Thyroid gland (tissue), 4 donors: ENCODE measurements at places on chromosomes 16 and 17.

GRCh38 chr17:82599674-82600661, 48.3 kb downstream of the WDR45B start:
- no peak for DNase-seq

GRCh38 chr16:57589374-57589773, 39.1 kb upstream of the ADGRG1 start:
- no peak for DNase-seq

DNA sequence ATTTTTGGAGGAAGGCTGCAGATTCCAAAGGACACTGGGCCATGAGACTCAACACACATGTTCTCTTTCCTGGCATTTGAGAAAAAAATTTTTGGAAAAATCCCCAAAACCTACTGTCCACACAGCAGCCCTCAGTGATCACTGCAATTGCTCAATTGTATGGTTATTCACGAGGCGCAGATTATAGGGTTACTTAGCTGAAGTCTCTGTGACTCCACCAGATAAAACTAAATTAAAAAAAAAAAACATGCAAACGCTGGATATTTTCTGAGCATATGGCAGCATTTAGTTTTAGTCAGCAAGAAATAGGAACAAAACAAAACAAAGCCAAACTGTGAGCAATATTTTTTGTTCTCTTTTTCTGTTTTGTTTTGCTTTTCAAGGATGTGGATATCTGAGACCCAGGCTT, 83.8 kb upstream of the FAM20A start:
- no peak for DNase-seq

DNA sequence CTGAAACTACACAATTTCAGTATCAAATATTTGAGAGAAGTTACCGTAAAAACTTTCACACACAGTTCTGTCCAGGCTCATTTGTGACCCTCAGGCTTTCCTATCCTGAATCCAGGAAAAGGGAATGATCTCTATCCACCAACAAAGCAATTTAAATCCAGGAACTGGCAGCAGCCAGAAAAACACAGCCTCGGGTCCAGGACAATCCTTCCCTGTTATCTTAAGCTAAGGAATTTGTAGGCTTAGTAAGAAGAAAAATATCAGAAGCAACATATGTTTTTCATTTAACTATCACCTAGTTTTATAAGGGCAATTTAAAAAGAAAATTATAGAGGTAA, 47.1 kb downstream of the TEX2 start:
- DNase-seq, result no peak

GRCh38 chr17:50027881-50028735, 27.8 kb upstream of the ITGA3 start:
- peak; percentile 92 for DNase-seq

- DNase-seq, result no peak
Measured at GRCh38 chr17:51709694-51710633, 448.6 kb downstream of the CA10 start.

DNA sequence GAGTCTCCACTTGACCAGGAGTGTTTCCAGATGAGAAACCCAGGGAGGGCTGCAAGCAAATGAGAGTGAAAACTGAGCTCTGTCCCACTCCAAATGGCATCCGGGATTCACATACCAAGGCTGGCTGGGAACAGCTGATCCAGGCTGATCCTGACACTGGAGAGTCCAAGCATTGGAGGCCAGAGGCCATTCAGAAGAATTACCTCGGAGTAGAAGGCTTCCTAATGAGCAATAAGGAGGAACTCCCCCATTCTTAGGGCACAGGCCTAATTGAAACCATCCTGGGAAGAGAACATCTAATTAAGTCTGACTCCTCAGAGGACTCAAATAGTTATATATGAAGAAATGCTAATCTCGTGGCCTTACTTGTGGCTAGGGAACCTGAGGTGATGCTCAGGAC, 142.8 kb downstream of the PRKCA start:
- peak; percentile 8 for DNase-seq

DNA sequence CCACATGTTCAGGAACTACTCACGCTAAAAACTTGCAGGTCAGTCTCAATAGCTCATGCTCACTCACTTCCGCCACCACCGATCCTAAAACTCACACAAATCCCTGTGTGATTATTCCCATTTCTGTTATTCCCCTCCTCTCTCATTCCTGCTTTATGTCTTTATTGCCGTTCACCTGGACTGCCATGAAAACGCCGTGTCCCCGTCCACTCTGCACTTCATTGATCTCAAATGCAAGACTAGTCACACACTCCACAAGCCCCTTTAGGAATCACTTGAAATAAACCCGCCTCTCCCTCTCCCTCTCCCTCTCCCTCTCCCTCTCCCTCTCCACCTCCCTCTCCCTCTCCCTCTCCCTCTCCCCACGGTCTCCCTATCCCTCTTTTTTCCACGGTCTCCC, 78.0 kb downstream of the AXIN2 start:
- peak; percentile 46 for DNase-seq

DNA sequence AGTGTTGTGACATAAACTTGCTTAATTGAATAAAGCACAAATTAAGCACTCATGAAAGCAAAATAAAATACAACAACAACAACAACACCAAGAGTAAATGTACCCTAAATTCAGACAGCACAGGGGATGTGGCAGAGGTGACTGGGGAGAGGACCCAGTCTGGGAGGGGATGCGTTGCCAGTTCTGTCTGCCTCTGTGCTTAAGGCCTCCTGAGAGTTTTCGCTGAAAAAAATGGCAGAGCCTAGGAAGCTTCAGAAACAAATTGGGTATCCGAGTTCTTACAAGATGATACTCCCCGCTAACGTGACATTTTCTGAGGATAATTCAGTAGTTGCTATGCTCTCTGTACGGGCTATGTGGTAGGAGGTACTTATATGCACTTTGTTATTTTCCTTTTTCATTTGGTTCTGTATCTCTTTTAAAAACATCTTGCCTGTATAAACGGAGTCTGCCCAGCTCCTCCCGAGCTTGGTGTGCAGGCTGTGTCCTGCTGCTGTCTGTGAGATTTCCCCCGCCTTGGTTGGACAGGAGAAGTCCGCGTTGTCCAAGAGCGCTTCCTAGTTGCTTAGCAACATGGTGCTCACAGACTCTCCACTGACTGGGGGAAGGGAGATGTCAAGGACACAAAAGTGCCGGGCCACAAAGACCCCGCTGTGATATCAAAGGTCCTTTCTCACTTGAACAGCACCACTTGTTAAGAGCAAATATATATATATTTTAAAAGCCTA, 134.2 kb upstream of the CPHXL start:
- no peak for DNase-seq

DNA sequence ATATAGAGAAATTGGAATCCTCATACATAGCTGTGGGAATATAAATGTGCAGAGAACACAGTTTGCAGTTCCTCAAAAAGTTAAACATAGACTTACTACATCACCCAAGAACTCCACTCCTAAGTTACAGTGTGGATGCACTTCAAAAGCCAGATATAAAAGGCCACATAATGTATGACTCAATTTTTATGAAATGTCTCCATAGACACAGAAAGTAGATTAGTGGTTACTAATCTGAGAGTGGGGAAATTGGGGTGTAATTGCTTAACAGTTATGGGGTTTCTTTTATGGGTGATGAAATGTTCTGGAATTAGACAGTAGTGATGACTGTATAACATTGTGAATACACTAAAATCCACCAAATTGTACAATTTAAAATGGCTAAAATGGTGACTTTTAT, 60.9 kb downstream of the CACNG1 start:
- no peak for DNase-seq

DNA sequence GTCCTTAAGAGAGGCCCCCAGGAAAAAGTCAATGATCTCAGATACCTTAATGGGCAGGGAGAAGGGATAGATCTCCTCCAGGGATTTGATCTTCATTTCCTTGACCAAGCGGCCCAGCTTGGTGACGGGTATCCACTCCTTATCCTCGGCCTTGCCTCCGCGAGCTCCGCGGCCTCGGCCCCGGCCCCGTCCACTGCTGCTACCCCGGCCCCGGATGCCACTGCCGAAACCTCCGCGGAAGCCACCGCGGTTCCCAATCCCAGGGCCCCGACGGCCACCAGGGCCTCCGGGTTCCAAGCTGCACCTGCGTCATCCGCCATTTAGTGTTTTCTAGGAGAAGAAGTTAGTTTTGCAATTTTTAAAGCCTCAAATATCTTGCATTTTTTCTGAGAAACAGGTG, 65.2 kb upstream of the KIF2B start:
- no peak for DNase-seq

DNA sequence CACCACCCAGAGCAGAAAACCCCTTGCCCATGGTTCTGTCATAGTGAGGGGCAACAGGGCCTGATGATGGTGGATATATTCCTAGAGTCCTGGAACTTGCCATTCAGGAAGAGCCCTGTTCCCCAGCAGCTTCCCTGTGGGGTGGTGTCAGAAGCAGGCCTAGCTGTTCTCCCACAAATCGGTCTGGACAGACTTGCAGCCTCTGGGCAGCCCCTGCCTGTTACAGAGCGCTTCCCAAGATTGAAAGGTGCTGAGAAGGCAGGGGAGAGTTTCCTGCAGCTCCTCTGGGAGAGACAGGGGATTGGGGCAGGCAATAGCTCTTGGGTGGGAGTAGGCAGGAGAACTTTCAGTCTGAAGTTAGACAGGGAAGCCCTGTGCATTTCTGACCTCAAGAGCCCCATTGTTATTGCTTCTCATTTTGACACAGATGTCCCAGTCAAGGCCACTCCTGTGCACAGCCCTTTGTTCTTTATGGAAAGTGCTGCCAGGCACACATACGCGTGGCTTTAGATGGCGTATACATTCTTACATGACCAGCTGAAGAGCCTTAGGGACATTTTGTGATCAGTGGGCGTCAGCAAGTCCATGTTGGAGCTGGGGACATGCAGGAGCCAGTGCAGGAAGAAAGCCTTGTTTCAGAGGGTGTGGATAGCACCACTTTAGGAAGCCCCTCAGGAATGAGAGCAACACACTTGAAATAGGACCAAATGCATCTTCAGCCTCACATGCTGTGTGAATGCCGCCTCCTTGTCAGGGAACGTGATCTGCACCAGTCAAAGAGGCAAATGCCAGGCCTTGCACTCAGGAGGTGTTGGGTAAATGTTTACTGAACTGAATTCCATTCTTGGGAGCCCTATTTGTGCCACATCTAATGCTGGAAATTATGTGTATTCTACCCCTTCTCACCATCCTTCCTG, 67.5 kb downstream of the GNAO1 start:
- DNase-seq, result no peak

DNA sequence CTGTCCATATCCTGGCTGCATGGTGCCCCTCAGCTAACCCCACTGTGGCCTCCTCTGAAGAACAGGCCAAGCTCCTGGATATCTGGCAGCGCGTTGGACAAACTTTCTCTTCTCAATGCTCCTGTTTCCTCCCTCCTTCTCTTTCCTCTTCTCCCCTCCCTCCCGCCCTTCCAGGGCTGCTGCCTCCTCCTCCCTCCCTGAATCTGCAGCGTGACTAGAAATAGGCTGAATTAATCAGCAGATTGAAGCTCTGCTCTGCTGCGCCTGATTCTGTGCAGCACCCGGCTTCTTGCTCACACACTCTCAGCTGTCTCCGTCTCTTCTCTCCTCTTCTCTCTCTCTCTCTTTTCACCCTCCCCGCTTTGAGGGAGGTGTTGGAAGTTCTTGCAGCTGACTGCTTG, 19.8 kb downstream of the TMEM94 start:
- no peak for DNase-seq

DNA sequence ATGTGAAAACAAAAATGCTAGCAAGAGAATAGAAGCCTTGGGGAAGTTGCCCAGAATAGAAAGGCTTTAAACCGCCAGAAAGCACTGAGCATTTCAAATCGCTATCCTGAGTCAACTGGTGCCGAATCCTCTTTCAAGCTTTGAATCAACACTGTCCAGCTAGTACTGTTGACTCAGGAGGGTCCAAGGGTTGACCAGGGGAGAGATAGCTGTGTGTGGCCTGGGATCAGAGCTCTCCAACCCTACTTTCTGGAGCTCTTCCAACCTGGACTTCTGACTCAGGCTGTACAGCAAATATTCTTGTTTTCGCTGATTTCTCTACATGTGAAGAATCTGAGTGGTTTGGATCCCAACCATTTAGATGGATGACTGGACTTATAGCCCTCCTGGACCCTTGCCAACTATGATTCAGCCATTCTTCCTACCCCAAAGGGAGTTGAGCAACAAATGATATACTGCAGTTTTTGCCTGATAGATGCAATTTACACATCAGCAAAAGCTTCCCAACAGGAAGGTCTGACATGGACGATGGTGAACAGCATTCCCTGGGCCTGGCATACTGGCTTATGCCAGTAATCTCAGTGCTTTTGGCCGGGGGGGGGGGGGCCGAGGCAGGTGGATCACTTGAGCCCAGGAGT, 154.0 kb upstream of the SDK2 start:
- DNase-seq, result no peak

DNA sequence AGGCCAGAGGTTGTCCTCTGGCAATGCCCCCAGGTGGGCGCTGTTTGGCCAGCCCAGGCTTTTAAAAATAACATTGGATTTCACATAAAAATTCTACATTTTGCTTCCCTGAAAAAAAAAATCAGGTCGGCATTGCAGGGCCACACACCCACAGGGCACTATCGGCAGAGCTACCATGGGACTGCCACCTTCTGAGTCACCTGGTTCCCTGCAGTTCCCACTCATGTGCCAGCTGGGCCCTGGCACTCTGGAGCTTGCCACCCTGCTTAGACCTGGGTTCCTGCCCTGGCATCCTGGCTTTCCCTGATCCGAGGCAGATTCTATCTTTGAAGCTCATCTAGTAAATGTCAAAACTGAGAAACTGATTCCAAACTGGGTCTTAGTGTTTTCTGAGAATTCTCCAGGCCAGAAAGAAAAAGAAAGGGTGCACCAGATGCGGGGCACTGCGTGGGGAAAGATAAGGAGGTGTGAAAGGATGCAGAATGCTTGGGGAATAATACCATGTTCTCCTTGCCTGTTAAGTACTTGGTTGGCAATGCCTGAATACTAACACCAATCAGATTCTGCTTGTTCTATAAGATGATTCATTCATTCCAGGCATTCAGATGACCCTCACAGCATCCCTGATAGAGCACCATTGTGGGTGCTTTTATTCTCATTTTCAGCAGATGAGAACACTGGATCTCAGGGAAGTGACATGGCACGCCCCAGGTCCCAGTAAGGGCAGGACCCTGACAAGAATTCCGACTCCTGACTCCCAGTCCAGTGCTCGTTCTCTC, 51.8 kb downstream of the RAI1 start:
- DNase-seq, result no peak

GRCh38 chr17:58666858-58667267, 25.0 kb downstream of the TEX14 start:
- peak; percentile 24 for DNase-seq

- DNase-seq, result no peak
Measured at GRCh38 chr17:79046916-79047280, 22.9 kb downstream of the C1QTNF1 start.

DNA sequence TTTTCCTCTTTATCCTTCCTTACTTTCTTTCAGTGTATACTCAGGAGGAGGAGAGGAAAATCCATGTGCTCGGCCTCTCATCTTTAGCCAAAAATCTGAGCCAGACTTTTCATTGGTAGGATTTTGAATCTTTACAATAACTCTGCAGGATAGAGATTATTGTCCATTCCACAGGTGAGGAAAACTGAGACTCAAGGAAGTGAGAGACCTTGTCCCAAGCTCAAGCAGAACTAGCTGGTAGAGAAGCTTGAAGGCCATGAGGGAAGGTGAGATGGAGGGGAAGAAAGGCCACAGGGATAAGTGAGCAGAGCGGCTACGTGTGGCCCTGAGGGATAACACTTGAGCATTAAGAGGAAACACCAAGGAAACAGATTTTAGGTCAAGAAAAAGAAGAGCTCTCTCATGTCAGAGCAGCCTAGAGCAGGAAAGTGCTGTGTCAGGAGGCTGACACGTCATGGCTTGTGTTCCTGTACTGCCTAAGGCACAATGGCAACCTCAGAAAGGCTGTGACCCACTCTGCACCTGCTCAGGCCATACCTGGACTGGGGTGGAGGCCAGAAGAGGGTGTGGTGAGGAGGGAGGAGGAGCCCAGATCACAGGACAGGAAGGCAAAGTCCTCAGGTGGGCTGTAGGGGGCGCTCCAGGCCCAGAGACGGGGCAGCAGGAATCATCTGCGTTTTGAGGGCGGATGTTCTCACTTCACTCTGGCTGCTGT, 11.9 kb downstream of the MT4 start:
- peak; percentile 76 for DNase-seq
